ENCODE measurements at places on chromosomes 4 and X.

GRCh38 chr4:163556650-163557391 is 62.3 kb downstream of the TMA16 start:
- DNase-seq = no peak

DNA sequence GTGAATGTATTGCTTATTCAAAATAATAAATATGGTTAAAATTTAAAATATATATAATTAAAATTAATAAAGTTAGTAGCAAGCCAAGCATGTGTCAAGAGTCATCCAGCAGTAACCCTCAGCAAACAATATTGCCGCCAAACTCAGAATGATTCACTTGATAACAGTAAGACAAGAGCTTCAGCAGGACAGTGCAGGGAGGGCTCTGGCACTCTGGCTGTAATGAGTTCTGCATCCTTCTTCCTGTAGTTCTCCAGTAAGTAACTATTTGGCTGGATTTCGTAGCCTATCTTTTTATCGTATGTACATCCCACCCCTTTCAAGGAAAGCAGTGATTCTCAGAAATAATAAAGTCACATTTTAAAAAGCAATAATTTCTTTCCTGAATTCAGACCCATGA is 17.6 kb downstream of the OTUD6A start:
- no peak for DNase-seq

DNA sequence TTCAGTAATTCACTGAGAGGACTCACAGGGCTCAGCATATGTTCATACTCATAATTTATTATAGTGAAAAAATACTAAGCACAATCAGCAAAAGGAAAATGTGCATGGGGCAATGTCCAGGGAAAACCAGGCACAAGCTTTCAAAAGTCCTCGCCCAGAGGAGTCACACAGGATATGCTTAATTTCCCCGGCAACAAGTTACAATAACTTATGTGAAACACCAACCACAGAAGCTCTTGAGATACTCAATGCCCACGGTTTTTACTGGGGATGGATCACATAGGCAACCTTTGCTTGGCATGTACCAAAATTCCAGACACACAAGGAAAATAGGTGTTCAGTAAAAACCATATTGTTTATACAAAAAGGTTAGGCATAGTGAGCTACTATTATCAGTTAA is 38.5 kb upstream of the STPG2 start:
- DNase-seq = no peak

DNA sequence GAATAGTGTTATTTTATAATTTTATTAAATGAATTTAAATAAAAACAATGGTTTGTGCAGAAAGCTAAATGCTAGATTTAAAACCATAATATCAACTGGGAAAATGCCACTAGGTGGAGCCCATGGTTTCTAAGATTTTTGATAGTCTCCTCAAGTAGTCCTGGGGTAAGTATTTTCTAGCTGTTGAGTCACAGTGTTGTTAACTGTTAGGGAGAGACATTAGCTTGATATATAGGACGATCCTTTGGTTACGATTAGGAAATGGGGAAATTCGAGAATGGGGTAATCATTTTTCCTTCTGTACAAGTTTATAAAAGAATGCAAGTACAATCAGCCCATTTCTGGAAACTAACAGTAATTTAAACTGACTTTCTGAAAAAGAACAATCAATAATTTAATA is 378.4 kb downstream of the ANKRD50 start:
- DNase-seq = peak; percentile 28

DNA sequence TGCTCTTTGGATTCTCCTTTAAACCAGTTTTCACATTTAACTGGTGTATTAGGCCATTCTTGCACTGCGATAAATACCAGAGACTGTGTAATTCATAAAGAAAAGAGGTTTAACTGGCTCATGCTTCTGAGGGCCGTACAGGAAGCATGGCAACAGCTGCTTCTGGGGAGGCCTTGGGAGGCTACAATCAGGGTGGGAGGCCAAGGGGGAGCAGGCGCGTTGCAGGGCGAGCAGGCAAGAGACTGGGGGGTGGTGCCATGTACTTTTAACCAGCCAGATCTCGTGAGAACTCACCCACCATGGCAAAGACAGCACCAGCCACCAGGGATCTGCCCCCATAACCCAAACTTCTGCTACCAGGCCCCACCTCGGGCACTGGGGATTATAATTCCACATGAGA is 38.1 kb downstream of the RNF212 start:
- DNase-seq = no peak

DNA sequence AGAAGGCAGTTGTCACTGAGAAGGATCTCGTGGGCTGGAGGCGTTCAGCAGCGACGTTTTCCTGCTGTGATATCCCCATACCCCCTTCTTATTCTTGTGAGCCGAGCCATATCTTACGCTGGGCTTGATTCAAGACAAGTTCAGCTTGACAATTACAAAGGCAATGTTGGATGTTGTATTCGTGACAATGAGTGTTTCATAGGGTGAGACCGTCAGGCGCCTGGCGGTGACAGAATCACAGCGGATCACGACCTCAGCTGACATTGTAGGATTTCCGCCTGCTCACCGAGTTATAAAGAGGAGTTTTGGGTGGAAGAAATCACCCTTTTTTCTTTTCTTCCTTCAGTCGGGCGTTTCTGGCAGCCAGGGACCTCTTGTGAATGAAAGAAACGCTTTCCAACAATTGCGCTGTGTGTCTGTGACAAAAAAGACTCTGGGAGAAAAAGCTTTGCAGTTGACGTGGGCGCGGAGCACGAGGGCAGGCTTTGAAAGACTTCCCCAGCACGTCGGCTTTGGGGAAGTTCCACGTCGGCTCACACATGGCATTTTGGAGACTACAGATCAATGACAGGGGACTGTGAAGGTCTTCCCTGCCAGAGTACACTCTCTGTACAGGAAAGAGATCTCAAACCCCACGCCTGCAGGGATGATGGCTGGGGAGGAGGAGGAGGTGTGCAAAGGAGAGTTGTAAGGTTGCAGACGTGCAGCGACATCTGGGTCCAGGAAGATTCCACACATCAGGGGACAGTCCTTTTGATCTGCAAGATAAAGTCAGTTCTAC is 135.4 kb downstream of the CRLF2 start:
- no peak for DNase-seq
